ENCODE measurements at places on chromosomes 1 and 21.
A peak's percentile ranks its signal among the peaks of the same experiment; 100 is the strongest.

- peak; percentile 63 for DNase-seq
These were observed 992 bp downstream of the TENT5C start for GRCh38 chr1:117606649-117607430.

- DNase-seq, result peak; percentile 79
These were observed 704 bp upstream of the CRABP2 start for GRCh38 chr1:156705918-156706656.

DNA sequence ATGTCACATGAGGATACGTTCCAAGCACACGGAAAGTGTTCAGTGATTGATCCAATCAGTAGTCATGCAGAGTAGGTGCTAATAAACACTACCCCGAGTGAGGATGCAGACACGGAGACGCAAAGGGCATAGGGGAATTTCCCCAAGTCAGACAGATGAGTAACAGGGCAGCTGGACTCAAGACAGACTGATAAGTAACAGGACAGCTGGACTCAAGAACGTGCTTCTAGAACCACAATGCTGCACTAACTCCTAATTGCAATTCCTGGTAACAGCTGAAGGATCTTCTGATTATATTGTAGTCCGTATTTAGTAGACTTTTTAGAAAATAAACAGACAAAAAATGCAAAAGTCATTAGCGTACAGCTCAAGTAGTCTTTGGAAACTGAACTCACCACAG lies 1.9 kb upstream of the OR2T10 start:
- DNase-seq, result no peak

- no peak for DNase-seq
These were observed 31.1 kb downstream of the KLHDC7A start for GRCh38 chr1:18511874-18512150.

GRCh38 chr1:102757363-102757762 lies 351.0 kb downstream of the COL11A1 start:
- DNase-seq, result no peak

DNA sequence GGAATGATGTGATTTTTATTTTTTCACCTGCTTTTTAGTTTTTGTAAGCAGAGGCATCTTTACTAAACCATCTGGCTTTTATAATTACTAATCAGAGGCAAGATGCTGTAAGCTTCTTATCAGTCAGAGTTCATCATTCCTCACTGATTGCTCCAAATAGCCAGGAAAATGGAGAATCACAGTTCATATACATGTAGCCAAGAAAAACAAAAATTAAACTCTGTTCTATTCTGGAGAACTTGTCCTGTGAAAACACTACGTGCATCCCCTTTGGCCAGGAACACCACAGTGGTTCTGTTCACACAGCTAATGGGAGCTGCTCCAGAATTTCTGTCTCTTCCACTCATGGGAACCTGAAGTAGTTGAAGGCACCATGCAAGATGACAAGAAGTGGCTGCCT lies 725.5 kb upstream of the CHRM3 start:
- no peak for DNase-seq

DNA sequence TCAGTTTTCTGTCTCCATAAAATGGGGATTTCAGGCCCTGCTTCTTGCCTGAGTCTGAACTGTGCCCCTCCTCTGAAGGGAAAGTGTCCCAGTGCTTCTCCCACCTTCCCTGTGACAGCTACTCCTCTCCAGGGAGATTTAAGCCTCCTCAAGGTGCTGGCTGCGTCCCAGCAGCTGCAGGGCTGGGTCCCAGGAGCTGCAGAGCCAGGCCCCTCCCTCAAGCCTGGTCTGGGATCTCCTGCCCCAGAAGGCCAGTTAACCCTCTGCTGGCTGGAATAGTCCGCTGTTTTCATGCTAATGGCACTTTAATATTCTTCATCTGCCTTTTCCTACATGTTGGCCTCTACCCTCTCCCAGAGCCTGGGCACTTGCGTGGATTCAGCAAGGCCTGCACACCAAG lies 99.0 kb downstream of the PLXNA2 start:
- DNase-seq, result no peak

Data from ovary (tissue), 10 donors.